ENCODE measurements at places on chromosomes 12 and 14.

DNA sequence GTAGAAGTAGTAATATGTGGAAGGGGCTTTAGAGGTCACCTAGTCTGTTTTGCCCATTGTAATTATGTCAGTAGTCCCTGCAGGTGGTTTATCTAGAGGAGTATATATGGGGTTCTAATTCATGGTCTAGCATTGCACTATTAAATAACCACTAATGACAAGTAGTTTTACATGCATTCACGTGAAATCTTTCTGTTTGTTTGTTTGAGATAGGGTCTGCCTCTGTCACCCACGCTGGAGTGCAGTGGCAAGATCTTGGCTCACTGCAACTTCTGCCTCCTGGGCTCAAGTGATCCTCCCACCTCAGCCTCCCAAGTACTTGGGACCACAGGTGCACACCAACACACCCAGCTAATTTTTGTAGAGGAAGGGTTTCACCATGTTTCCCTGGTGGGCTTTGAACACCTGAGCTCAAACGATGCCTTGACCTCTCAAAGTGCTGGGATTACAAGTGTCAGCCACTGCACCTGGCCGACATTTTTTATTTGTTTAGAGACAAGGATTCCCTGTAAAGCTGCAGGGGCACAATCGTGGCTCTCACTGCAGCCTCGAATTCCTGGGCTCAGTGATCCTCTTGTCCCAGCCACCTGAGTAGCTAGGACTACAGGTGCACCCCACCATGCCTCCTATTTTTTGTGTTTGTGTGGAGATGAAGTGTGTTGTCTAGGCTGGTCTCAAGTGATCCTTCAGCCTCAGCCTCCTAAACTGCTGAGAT is 12.0 kb upstream of the PSEN1 start:
- no peak for DNase-seq

GRCh38 chr12:40145896-40146295 is 40.0 kb upstream of the SLC2A13 start:
- DNase-seq: no peak

GRCh38 chr12:100311317-100311716 is 44.3 kb downstream of the SCYL2 start:
- DNase-seq: no peak

DNA sequence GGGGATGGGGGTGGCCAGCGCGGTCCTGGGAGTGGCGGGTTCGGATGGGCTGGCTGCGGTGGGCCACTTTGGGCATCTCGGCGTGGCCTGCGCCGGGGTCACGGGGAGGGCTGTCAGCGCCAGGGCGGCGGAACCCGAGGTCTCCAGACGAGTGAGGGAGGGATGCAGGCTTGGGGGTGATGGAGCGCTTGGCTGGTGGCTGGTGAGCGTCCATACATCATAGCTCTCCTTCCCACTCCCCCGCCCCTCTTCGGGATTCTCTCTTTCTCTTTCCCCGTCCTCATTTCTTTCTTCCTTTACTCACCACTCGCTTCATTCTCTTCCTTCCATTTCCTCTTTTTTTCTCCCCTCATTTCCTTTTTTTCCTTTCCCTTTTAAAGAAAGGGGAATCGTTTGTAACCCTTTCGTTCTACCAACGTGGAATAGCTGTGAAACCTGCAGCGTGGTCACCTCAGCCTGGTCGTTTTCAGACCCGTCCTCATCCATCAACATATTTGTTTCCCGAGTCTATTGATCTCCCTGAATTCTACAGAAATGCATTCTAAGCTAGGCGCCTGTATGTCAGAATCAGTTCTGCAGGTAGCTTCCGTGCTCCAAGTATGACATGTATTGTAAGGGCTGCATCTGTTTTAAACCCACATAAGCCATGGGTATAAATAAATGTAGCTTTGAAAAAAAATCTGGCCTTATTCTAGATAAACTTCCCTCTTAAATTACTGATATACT is 260.3 kb upstream of the E2F7 start:
- DNase-seq: no peak

- no peak for DNase-seq
These were observed 144.8 kb downstream of the NUAK1 start for GRCh38 chr12:105993766-105994555.

GRCh38 chr12:128729628-128730121 is 94.1 kb downstream of the SLC15A4 start:
- DNase-seq: no peak

- DNase-seq: no peak
These were observed 18.9 kb upstream of the NUP107 start for GRCh38 chr12:68667896-68668295.

DNA sequence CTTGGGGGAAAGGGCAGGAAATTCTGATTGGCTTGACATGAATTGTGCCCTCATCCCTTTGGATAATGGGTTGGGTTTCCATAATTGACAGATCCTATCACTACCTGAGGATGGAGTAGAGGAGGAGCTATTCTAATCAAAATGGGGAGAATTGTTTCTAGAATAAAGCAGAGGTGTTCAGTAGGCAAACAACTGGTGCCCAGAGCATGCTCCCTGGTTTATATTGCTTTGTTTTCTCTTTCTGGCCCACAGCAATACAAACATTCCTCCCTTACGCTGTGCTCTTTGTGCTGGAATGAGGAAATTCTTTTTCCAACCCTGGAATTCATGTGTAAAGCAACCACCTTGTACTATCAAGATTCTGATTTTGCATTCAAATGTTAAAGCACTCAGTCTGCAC is 147.4 kb downstream of the RASSF9 start:
- DNase-seq: no peak

- DNase-seq: no peak
These were observed 24.4 kb downstream of the PRORP start for GRCh38 chr14:35146711-35147149.

GRCh38 chr14:35637851-35638250 is 103.9 kb downstream of the INSM2 start:
- DNase-seq: no peak

DNA sequence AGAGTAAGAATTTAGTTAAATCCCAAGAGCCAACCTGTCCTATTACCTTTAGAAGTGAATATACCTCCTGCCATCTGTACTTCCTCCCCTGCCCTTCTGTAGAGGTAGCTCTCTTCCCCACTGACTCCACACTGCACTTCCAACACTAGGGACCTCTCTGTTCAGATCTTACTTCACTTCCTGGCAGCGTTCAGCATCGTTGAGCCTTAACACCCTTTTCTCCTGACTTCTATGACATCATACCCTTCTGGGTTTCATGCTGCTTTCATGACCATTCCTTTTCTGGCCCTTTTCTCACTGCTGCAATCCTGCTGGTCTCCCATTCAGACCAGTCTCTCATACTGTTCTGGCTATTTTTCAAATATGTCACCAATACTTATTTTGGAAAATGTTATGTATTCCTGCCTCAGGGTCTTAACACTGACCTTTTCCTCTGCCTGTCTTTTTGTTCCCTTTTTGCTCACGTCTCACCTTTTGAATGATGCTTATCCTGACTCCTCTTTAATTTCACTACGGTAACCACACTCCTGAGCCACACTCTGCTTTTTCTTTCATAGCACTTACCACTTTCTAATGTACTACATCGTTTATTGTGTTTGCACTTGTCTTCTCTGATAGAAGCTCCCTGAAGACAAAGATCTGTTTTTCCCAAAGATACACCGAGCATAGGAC is 67.6 kb downstream of the PLEKHA5 start:
- no peak for DNase-seq

GRCh38 chr12:119594772-119595445 is 1.3 kb downstream of the TMEM233 start:
- no peak for DNase-seq

DNA sequence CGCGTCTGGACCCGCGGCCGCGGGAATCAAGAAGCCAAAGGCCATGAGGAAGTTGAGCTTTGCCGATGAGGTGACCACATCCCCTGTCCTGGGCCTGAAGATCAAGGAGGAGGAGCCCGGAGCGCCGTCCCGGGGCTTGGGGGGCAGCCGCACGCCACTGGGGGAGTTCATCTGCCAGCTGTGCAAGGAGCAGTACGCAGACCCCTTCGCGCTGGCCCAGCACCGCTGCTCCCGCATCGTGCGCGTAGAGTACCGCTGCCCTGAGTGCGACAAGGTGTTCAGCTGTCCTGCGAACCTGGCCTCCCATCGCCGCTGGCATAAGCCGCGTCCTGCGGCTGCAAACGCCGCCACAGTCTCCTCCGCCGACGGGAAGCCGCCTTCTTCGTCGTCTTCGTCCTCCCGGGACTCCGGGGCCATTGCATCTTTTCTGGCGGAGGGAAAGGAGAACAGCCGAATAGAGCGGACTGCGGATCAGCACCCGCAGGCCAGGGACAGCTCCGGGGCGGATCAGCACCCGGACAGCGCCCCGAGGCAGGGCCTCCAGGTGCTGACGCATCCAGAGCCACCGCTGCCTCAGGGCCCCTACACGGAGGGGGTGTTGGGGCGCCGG is 1.0 kb downstream of the INSM2 start:
- peak; percentile 86 for DNase-seq

- DNase-seq: peak; percentile 99
These were observed at the start of gene EMP1 for GRCh38 chr12:13196130-13196921. EMP1 (plus strand) TSS chr12:13196726; CDS start chr12:13211511, 14,785 bp downstream.

- DNase-seq: no peak
These were observed 305.4 kb downstream of the DPF3 start for GRCh38 chr14:72588521-72588920.

DNA sequence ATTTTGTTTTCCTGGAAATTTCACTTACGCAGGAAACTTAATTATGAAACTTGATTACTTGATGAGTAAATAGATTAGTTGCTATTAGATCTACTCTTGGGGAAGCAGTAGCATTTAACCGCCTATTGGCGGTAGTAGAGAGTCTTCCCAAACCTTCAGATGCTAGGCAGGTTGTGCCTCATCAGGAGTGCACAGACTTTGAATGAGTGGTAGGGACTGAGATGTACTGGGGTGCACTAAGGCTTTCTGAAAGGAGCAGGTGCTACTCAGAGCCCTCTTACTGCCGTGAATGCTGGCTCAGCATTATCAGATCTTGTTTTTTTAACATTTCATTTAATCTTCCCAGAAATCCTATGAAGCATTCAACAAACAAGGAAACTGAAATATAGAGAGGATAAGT is 7.7 kb downstream of the GATC start:
- no peak for DNase-seq

DNA sequence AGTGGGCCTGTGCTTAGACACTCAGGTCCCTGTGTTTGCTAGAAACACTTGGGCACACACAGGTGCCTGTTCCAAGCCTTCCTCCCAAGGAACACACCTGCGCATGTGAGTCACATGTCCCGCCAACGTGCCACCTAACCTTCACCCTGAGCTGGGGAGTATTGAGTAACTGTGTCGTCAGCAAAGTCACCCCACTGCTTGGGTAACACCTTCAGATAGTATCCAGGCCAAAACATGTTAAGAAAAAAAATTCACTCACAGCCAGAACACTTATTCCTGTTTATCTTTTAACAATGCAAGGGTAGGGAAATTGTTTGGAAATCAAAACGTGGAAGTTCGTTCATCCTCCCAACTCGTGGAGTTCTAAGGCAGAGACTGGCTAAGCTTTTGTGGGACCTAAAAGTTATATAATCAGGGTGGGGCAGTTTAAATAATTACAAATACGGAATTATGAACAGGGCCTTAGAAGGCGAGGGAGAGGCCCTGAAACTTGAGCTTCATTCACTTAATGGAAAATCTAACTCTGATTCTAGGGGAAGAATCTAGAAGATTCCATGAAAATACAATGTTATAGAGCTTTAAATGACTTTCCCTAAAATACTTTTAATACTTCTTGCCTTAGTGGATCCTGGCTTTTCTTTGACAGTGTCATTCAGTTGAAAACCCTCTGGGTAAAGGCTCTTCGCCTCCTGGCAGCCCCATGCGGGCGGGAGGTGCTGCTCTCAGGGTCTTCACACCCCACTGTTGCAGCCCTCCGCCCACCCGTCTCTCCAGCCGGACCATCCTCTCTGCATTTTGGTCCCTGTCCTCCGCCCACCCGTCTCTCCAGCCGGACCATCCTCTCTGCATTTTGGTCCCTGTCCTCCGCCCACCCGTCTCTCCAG is 30.3 kb upstream of the ADIPOR2 start:
- DNase-seq: peak; percentile 88

GRCh38 chr12:115137812-115138521 is 454.0 kb upstream of the TBX3 start:
- no peak for DNase-seq

DNA sequence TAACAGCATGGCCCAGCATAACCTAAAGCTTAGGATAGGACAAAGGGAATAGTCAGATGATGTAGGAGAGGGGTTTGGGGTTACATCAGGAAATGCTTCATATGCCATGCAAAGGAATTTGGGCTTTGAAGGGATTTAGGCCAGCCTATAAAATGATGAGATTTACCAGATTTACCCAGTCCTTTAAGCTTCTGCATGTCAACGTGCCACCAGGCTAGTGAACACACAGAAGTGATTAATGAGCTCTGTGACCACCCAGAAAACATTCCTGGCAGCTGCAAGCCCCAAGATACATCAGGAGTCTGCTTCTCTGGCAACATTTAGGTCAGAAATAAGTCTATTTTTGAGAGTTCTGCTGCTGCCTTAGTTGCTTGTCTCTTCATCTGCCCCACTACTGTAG is 118.3 kb downstream of the LRIG3 start:
- DNase-seq: no peak

Measured in lower leg skin (tissue), 4 donors.